Umbilical cord (tissue), 2 donors: ENCODE measurements at places on chromosomes 11 and 22.
A peak's percentile ranks its signal among the peaks of the same experiment; 100 is the strongest.

GRCh38 chr11:8808226-8808585 is 102.8 kb upstream of the AKIP1 start:
- DNase-seq = no peak

- DNase-seq = no peak
Observed at GRCh38 chr22:32355760-32356159, 1.9 kb upstream of the RFPL3 start.

- peak; percentile 67 for DNase-seq
Observed at GRCh38 chr11:124075841-124076651, 34.9 kb upstream of the OR10G7 start.

- no peak for DNase-seq
Observed at GRCh38 chr11:1751999-1752906, 1.9 kb upstream of the IFITM10 start.

DNA sequence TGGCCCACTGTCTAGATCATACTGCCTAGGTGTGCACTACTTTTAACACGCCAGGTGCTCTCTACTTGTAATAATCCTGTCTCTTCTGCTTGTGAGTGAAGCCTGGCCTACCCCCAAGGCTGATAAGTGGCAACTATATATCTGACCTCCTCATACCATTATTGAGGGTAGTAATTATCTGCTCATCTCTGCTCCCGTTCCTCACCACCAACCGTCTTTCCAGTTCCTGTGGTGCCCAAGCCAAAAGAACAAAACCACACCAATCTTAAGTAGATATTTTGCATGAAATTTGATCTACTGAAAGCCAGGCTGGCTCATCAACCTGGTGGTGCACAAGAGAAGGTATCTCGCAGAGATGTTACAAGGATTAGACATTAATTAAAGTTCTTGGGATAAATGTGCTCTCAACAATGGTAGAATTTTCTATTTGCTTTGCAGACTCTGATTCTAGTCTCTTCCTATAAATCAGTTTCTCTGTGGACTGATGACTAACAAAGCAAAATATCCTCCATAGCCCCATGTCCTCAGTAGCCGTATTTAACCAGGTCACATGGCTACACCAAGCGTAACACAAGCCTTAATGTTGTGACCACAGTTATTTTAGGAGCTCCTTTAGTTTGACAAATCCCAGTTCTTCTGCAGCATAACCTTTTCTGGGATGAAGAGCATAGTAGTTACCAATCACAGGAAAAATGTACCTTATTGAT is 267.2 kb downstream of the NTM start:
- DNase-seq = peak; percentile 29

DNA sequence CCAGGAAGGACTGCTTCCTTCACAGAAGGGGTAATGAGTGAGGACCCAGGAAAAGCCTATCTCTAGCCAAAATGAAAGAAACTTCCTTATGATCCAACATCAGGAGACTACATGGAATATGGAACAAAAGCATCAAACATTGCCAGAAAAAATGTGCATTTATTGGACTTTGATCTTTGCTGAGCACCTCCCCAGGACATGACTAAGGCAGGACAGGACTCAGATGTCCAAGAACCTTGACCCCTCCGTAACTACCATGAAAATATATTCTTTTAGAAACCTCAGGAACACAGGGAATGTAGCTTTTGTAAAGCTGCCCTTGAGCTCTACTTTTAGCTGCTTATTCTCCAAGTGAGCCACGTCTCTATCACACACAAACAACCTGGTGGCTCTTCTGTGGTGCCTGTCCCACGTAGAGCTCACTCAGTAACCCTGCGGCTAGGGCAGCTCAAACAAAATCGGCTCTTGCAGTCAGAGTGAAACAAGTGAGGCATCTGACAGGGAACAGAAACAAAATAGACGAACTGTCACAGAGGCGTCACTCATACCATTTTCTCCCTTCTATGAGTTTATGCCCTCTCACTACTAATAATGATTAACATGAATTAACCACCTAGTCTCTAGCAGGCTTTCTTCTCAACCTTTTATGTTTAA is 471.5 kb upstream of the API5 start:
- DNase-seq = no peak

DNA sequence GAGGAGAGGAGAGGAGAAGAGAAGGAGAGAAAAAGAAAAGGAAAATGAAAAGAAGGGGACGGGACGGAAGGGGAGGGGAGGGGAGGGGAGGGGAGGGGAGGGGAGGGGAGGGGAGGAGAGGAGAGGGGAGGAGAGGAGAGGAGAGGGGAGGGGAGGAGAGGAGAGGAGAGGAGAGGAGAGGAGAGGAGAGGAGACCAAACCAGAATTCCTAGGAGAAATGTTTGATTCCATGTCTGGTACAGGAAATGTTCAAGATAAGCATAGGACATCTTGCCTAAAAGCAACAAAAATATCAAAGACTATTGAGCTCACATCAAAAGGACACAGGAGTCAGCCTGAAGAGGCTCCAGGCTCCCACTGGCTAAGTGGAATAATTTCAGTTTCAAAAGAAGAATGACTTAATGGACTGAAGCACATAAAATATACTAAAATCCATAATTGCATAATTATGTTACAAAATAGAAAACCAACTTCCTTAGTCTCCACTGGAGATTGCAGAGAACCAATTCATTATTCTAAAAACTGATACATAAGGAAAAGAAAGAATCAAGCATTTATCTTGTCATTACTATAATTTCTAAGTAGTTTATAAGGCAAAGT is 101.1 kb upstream of the APOA1 start:
- DNase-seq = no peak

GRCh38 chr11:128174465-128175291 is 412.7 kb downstream of the ETS1 start:
- DNase-seq = peak; percentile 30
